ENCODE measurements at places on chromosomes 13 and 19. TPM values are rescaled to one million over a fixed set of nuclear protein-coding genes. Genes with fewer than 3 reads are reported as not detected.

- DNase-seq = no peak
Observed at GRCh38 chr19:20197747-20198146, 30.7 kb downstream of the ZNF486 start.

GRCh38 chr13:101341464-101341863, 74.8 kb downstream of the NALCN start:
- DNase-seq = no peak

DNA sequence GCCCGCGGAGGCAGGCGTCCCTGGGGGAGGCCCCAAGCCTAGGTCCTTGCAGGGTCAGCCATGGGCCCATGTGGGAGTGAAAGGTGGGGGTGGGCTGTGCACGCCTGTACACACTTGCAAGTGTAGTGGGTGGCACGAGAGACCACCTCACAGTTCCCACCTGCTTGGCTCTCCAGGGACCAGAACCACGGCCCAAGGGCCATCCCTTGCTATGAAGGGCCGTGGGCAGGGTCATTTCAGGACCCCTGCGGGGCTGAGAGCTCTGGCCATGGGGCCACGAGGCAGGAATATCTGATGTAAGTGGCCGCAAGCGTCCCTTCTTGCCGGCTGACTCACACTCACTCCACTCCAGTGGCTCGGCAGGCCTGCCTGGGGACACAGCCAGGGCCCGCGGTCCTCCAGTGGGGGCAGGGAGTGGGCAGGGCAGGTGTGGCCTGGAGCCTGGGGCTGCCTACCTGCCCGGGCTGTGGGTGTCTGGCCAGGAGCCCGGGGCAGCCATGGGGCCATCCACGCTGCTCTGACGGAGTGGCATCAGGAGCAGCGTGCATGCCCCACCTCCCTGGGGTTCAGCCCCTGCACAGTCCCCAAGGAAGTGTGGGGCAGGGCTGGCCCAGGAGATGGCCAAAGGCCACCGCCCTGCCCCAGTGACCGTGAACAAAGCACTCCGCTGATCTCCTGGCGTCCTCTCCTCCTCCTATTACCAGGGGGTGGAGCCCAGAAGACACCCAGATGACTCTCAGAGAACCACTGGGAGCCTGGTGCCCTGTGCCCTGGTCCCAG, 8.6 kb upstream of the MKNK2 start:
- peak; percentile 70 for DNase-seq

- DNase-seq = no peak
Observed at GRCh38 chr13:62544928-62545327, 1129.3 kb upstream of the PCDH20 start.

GRCh38 chr13:110298505-110299282, 8.3 kb downstream of the COL4A1 start:
- peak; percentile 69 for DNase-seq

DNA sequence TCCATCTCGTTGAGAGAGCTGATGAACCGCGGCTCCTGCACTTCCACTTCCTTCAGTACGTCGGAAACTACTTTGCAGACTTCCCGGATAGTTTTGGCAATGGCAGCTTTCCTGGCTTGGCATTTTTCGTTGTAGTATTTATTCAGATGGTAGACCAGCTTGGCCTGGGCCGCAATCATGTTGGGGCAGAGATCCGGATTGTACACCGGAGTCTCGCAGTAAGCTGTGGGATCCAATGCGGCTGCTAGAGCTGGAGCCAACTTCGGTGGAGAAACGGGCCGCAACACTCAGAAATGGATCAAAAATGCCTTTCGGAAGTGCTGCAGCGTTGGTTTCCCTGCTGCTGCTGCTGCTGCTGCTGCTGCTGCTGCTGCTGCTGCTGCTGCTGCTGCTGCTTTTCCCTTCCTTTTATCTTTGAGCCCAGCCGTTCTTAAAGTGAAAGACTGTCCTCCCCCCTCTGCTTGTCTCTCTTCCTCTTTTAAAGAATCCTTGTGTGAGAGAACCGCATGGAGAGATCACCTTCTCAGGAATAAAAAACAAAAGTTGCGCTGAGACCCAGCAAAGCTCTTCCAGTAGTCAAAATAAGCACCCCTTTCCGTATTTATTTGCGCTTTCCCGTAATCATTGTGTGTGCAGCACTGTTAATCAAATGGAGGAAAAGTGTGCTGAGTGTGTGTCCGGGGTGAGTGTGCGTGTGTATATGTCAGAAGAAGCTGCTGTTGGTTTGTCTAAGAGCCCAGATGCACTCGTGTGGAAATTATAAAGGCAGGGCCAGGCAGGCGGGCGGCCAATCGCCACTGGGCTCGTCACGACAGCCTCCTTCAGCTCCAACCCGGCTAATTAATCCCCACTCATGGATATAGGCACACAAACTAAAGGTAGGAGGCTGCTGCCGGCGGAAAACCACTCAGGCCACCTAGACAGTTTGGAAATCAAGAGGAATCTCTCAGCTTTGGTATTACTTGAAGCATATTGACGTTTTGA, at the start of gene MAB21L1:
Gene MAB21L1, minus strand, starts transcription at position 730 of the 984 bp plus-strand sequence. Its CDS starts 551 bp downstream, at position 179.
- peak; percentile 46 for DNase-seq

DNA sequence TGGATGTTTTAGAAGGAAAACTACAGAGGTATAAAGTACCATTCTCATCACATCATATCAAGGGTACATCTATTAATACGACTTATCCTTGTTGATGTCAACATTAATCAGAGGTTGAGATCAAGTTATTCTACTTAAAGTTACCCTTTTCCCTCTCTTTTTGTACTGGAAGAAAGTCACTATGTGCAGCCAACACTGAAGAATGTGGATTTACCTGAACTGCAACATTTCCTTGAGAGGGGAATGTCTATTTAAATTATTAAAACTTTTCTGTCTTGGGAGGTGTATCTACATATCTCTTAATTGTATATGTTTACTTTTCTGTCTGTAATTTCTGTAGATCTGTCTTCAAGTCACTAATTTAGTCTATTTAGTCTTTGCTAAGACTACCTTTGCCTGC, 2.5 kb upstream of the FBXL3 start:
- DNase-seq = no peak

GRCh38 chr19:48085076-48085475, 25.5 kb downstream of the PLA2G4C start:
- no peak for DNase-seq

- peak; percentile 82 for DNase-seq
Observed at GRCh38 chr19:51079481-51080110, 3.1 kb downstream of the KLK14 start.

DNA sequence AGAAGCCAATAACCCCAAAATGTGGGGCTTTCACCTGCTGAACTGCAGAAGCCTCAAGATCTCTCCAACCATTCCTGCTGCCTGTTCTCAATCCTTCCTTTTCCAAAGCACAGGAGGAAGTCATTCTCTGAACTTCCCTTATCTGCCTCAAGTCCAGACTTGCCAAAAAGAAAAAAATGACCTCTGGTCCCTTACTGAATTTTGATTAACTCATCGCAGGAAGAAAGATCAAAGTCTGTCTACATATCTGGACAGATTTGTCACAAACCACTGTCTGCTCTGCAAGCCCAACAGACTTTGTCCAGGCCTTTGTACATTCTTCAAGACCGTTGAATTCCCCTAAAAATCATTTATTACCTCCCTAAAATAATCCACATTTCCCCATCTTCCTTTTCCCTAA, 126.5 kb upstream of the NBEA start:
- DNase-seq = no peak

GRCh38 chr13:30159446-30159839, 147.9 kb downstream of the KATNAL1 start:
- DNase-seq = no peak

DNA sequence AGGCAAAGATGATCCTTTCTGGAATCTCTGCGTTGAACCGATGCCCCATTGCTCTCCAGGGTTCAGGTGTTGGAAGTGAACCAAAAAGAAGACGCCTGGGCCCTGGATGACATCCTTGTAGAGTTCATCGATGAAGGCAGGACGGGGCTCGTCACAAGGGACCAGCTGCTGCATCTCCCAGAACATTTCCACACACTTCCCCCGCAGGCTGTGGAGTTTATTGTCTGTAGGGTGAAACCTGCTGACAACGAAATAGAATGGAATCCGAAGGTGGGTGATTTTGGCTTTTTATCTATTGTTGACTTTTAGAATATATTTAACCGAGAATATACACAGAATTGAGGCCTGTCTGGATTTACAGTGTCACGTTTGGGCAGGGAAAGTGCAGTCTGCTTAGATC, 58.4 kb downstream of the SLC7A9 start:
- no peak for DNase-seq

GRCh38 chr13:30186634-30187415, 120.5 kb downstream of the KATNAL1 start:
- DNase-seq = no peak

DNA sequence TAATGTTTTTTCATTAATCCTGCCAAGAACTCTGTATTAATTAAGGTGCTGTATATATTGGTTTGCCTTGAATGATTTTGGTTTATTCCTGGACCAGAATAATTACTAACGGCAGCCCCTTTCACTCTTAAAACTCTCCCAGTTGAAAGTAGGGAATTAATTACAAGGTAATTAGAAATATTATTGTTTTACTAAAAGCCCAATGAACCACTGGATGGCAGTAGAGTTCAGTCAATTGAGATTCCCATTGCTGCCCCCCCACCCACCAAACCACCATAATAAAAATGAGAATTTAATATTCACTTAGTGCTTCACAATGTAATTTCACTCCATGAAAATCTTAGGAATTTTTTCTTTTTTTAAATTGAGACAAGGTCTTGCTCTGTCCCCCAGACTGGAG, 13.7 kb downstream of the WBP4 start:
- DNase-seq = no peak

GRCh38 chr13:81988567-81988966, 1647.6 kb upstream of the SPRY2 start:
- DNase-seq = no peak

- peak; percentile 85 for DNase-seq
Observed at GRCh38 chr19:38361633-38362075, 12.7 kb upstream of the PSMD8 start.

- no peak for DNase-seq
Observed at GRCh38 chr19:1182068-1182467, 8.0 kb upstream of the SBNO2 start.

- DNase-seq = no peak
Observed at GRCh38 chr13:84823528-84823927, 941.3 kb upstream of the SLITRK1 start.

GRCh38 chr13:70170689-70171088, 62.4 kb upstream of the KLHL1 start:
- no peak for DNase-seq

DNA sequence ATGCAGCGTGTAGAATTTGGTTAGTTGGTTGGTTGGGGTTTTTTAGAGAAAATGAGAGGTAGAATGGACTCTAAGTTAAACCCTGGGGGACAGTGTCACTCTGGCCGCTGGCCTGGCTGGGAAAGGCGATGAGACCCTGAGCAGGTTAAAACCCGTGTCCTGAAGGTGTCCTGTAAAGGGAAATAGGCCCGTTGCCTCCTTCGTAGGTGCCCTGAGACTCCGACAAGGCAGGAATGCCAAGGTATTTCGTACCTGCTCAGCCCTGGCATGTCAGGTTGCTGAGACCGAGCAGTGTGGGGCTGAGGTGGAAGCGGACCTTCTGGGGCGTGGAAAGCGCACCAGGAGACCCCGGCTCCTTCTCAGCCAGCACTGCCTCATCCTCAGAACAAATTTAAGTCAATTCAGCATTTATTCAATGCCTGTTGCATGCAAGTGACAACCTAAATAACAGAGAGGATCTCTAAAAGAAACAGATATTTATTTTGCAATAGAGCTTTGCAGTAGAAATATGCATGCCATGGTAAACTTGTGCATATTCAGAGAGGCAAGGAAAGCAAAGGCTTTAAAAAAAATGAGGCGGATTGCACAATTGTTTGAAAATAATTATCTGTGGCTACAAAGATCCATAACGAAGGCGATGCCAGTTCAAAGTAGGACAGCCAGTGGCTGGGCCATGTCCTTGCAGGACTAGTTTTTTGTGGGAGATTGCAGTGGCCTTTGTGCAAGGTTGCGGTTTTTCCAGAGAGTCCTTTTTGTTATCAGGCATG, 1.4 kb upstream of the RAB20 start:
- no peak for DNase-seq

- DNase-seq = no peak
Observed at GRCh38 chr13:97120346-97120745, 101.8 kb upstream of the MBNL2 start.

- no peak for DNase-seq
Observed at GRCh38 chr13:23605831-23606230, 35.6 kb downstream of the TNFRSF19 start.

DNA sequence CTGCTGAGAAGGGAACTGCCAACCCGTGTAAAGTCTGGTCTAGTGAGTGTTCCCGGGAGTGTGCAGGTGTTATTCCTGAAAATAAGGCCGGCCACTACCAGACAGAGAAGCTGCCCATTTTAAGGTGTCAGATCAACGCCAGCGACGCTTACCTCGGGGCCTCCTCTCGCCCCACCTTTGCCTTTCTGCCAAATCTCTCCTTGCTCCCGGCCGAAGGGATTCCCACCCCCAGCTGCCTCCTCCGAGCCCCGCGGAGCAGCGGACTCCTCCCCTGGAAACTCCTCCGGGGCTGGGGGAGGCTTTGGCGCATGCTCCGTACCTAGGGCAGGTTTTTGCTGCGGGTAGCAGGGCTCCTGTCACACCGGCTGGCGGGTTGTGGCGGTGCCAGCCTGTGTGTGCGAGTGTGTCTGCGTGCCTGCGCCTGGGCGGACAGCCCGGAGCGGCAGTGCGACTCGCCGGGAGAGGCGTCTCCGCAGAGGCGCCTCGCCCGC, at the start of gene HS6ST3:
Gene HS6ST3, plus strand, starts transcription at position 359 of the 491 bp plus-strand sequence.
- DNase-seq = peak; percentile 54

GRCh38 chr19:55443045-55443823, at the start of gene SHISA7:
TSS of gene SHISA7 (minus strand) at chr19:55443300. CDS start at chr19:55442863, 437 bp downstream.
- DNase-seq = no peak

DNA sequence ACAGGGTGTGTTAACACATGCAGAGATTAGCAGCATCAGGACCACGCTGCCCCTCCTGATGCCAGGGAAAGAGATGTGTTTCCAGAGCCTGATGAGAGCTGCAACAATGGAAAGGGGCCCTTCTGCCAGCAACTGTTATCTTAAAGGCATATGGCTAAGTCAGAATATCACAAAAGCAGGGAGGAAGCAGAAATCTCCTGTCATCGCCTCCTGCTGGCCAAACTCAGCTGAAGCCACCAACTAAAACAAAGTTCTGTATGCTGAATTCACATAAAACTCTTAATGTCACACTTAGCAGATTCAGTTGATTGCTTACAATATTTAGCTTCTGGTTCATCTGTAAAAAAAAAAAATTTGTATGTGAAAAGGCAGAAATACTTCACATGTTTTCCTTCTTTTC, 178.2 kb downstream of the GPC5 start:
- DNase-seq = no peak

- no peak for DNase-seq
Observed at GRCh38 chr13:93098972-93099371, 127.6 kb upstream of the GPC6 start.

DNA sequence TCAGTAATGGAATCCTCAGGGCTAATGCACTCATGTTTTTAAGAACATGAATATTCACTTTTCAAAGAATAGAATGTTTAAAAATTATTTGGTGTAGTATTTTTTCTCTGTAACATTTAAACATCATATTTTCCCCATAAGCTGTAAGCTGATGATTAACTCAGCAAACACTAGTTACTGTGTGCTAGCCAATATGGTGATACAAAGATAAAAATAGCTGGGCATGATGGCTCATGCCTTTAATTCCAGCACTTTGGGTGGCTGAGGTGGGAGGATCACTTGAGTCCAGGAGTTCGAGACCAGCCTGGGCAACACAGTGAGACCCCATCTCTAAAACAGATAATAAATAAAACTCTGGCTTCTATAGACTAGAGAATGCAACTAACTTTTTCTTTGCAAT, 13.2 kb downstream of the RNF17 start:
- DNase-seq = no peak

Gene SIGLEC8
- 0.13 TPM for total RNA-seq

Gene CEACAM1
- total RNA-seq = 2.6 TPM

Gene CASP14
- total RNA-seq = not detected

Gene PSG7
- not detected for total RNA-seq

Gene POMP
- 112 TPM for total RNA-seq

Gene CAMSAP3
- total RNA-seq = 1.0 TPM

Gene TUBA3C
- total RNA-seq = 0.27 TPM

Data from Right ventricle myocardium superior (tissue), 1 donor.